Skin of body (tissue), 3 donors: ENCODE measurements at places on chromosomes 16 and 17. TPM values are rescaled to one million over a fixed set of nuclear protein-coding genes. Genes with fewer than 3 reads are reported as not detected.

- DNase-seq = no peak
Observed at GRCh38 chr17:83200231-83200699, 120.9 kb downstream of the METRNL start.

DNA sequence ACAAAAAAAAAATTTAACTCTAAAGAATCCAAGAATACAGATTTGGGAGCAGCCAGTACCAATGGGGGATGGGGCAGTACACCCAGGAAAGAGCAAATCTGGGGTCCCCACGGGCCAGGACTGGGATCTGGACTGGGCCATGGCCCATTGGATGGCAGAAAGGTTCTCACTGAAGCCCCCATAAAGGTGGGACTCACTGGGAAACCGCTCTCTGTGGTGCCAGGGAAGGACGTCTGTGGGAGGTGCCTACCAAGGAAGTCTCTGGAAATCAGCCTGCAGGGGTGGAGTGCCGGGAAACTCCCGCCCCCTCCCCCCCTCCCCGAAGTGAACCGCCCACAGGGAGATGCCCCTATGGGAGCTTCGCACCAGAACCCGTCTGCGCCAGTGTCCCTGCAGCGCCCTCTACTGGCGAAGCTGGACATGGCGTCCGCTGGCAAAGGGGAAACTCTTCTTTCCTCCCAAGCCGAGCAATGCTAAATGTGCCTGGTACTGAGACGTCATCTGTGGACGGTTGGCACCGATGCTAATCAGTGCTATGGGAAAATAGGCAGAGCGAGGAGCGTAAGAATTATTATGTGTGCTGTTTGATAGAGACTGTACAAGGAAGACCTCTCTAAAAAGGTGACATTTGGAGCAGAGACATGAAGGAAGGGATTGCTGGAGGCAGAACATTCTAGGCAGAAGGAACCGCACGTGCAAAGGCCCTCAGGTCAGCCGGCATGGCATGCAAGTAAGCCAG, 671.1 kb downstream of the WWOX start:
- no peak for DNase-seq

Gene C16orf46
- total RNA-seq = 0.69 TPM

DNA sequence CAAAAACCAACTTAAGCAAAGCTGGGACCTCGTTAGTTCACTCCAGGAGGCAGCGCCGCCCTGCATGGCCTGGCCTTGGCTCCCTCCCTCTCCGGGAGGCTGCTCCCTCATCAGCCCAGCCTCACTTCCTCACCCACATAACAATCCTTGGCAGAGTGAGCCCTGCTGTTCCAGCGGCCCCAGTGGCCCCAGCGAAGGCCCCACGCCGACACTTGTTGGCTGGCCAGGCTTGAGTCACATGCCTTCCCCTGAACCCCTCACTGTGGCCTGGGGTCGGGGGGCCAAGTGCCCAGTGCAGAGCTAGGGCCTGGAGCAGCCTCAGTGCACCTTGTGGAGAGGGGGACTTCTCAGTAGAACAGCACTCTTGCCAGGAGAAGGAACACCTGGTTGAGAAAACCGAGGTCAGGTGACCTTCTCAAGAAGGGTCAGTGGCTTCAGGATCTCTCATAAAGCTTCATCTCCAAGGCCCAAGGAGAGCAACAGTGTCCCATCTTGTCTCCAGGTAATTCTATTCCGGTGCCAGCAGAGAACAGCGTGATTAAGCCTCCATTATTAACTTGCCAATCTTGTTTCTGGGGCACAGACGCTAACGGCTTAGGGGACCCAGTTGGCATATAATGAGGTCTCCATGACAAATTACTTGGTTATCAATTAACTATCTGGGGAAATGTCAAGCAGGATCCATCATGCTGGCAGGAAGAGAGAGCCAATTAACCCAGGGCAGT, 26.8 kb downstream of the ENDOV start:
- DNase-seq = no peak

Gene TBC1D3G
- not detected for total RNA-seq

DNA sequence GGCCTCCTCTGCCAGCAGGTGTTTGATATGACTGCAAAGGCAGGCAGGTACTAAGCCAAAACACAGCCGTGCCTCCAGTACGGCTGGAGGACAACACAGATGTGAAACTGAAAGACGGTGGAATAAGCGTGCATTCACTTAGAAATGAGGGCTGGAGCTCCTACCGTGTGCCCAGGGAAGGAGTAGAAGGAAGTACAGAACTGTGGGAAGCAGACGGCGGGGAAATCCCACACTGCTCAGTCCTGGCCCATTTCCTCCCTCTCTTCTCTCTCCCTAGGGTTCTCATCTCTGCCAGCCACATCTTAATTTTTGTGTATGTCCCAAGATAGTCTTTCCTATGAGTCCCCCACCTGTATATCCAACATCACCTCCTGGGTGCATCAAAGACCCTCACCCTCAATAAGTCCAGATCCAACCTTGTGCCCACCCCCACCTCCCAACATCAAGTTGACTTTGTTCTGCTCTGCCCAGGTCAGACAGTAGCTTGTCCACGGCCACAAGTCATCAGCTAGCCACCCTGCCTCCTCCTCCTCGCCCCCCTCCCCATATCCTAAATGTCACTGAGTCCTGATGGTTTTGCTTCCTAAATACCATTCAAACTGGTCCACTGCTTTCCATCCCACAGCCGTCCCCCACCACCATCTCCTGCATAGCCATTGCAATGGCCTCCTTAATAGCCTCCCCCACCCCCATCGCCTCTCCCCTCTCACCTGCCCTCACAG, 77.1 kb upstream of the RPL38 start:
- DNase-seq = no peak

DNA sequence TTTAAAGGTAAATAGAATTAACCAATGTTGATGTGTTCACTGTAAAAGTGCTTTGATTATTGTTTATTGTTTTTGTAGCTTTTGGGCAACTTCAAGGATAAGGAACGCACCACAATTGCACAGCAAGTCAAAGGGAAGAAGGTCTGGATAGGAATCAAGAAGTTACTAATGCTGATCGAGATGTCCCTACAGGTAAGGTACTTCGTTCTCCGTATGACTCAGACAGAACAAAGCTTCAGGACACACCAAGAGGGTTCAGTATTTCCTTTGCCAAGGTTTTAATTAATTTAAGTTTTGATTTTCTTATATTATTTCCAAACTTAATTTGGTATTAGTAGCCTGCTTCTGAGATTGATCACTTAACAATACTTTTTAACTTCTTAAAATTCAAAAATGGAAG, 67.1 kb downstream of the WNT3 start:
- DNase-seq = no peak
